NCI-H1092 (cell line): ENCODE measurements at places on chromosomes 5 and 9.
A peak's percentile ranks its signal among the peaks of the same experiment; 100 is the strongest.

GRCh38 chr5:107597247-107597646 is 73.5 kb downstream of the EFNA5 start:
- no peak for DNase-seq

- DNase-seq = no peak
Measured at GRCh38 chr5:67244345-67244793, 47.8 kb upstream of the CD180 start.

GRCh38 chr9:92097997-92098482 is 17.2 kb downstream of the SPTLC1 start:
- DNase-seq = no peak

- DNase-seq = peak; percentile 9
Measured at GRCh38 chr5:135053989-135054388, 20.0 kb upstream of the PITX1 start.

- DNase-seq = no peak
Measured at GRCh38 chr5:34735491-34736426, 79.6 kb downstream of the RAI14 start.

GRCh38 chr5:119284031-119284430 is 71.8 kb upstream of the TNFAIP8 start:
- no peak for DNase-seq

DNA sequence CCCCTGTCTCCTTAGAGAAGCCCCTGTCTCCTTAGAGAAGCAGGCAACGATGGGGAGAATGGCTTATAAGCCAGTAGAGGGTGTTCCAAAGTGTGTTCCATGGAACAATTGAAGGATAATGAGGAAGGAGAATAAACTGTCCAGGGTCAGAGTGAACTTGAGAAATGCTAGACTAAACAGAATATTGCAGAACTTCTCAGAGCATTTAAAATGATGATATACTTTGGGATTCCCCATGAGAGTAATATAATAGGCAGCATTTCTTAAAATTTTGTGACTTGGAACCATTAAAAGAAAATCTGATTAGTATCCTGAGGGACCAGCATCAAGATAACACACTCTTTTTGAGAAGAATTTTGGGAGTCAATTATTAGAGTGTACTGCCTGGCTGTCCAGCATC is 116.8 kb downstream of the PBX3 start:
- no peak for DNase-seq

DNA sequence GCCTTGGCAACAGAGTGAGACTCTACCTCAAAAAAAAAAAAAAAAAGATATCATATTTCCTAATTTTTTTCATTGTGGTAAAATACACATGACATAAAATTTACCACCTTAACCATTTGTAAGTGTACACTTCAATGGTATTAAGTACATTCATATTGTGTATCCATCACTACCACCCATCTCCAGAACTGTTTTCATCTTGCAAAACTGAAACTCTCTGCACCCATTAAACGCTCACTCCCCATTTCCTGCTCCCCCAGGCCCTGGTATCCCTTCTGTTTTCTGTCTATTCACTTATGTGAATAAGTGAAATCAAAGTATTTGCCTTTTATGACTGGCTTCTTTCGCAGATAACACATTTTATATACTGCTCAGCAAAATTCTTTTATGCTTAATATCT is 12.8 kb downstream of the LRRC8A start:
- DNase-seq = no peak

DNA sequence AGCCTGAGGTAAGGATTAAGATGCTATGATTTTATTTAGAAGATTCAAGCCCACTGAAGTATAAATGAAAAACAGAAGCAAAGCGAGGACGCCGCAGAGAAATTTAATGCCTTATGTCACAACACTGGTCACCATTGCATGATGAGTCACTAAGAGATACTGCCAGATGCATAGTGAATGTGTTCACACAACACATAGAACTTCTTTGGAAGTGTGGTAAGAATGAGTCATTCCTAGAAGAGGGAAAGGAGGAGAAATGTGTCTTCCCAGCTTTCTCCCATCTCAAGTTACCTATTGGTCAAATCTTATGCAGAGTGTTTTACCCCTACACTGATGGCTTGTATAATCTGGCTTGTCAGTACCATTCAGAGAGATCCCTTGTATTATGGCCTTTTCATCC is 465.3 kb upstream of the ARRDC3 start:
- DNase-seq = no peak

DNA sequence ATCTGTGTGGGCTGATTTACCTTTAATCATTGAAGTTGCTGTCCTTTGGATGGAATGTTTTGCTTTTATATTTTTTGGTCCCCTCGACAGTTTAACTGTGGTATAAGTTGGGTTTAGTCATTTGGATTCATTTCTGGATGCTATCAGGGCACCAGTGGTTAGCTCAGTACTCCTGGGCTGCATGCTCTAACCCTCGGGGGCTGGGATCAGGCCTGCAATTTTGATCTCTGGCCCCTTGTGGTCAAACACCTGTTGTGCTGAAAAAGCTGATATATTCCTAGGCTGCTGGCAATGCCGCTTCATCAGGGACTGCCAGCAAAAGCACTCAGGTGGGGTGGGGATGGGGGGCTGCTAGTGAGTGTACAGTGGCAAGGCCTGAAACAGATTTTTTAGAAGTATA is 440.4 kb upstream of the RIOK2 start:
- no peak for DNase-seq

- DNase-seq = no peak
Measured at GRCh38 chr5:97635553-97635952, 452.5 kb upstream of the RIOK2 start.

DNA sequence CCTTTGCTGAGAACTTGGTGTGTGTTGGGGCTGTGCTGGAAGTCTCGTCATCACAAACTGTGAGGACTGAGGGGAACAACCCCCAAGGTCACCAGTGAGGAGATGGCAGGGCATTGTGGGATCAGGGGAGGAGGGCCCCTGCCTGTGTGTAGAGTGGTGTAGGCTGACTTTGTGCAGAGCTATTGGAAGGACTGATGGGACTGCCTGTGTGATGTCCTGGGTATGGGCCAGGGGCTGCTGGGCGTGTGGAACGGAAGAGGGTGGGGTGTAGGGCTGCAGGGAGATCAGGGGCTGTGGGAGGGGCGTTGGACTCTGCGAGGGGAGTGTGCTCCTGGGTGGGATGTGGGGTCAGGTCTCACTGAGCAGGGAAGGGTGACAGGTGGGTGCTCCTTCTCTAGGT is 3.6 kb downstream of the WNK2 start:
- no peak for DNase-seq

- no peak for DNase-seq
Measured at GRCh38 chr9:70947086-70947485, 174.3 kb downstream of the TRPM3 start.

DNA sequence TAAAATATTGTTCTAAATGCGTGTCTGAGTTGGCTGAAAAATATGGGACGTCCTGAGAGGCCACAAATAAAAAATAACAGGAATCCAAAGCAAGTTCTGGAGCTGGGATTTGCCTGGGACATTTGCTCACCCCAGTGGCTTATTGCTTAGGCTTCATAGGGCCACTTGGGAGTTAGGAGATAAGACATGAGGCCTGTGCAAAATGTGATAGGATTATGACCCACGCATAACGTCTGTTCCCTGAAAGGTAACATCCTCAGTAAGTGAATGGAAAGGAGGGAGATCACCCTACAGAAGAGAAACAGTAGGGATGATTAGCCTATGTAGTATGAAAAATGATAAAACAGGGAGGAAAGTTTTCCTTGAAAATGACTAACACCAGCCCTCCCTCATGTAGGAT is 269.4 kb downstream of the EPB41L4A start:
- DNase-seq = no peak

DNA sequence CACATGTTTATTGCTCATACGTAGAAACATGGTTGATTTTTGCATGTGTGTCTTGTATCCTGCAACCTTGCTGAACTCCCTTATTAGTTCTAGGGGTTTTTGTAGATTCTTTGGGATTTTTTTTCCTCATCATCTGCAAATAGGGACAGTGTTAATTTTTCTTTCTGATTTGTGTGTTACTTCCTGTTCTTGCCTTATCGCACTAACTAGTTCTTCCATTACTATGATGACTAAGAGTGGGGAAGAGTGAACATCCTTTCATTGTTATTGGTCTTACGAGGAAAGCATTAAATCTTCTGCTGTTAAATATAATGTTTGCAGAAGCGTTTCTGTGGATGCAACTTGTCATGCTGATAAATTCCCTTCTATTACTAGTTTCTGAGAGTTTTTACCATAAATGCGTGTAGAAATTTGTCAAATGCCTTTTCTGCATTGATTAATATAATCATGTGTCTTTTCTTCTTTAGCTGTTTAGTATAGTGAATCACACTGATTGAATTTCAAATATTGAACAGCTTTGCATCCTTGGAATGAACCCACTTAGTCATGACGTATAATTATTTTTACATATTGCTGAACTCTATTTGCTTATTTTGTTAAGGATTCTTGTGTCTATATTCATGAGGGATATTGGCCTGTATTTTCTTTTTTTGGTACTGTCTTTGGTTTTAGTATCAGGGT is 32.1 kb upstream of the RNF130 start:
- DNase-seq = no peak

DNA sequence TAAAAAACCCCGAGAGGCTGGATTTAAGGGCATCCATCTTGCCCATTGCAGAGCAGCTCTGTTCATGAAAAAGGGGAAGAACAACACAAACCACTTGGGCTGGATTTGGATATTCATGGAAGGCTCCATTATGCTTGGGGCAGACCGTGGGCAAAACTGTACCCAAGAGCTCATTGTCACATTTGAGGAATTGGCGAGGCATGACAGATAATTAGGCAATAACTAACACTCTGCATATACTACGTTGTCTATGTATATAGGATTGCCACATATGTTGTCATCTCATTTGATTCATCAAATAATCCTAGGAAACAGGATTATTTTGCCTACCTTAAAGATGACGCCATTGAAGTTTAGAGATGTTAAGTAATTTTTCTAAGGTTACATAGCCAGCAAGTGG is 255.4 kb downstream of the SMARCA2 start:
- no peak for DNase-seq

DNA sequence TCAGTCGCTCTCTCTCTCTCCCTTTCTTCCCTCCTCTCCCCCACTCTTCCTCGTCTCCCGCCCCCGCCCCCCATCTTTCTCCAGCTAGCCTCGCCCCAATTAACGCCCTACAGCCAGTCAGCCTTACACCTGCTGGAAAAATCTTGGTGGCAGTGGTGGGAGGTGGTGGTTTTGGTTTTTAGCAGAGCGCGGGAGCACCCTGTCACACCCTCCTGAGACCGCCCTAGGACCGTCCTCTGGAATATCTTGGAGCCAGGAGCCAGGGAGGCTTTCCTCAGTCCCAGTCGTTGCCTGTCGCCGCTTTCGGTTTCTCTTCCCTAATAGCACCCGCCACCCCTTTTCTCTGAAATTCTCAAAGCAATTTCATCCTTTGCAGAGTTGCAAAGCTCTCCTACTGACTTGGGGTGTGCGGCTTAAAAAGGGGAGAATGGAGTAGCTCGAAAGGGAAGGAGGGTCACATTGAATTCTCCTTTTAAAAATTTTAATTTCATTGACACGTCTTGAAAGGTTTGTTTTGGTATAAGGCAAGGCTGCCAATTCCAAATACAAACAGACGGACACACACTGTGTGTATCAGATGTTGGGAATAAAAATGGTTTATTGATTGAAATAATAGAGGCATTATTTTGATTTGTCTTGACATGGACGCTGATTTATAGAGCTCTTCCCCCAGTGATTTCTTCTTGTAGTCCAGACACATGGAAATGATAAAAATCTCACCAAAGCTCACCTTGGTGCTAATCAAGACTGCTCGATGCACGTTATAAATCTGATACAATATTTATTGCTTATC is 301.3 kb downstream of the PARP8 start:
- peak; percentile 72 for DNase-seq

DNA sequence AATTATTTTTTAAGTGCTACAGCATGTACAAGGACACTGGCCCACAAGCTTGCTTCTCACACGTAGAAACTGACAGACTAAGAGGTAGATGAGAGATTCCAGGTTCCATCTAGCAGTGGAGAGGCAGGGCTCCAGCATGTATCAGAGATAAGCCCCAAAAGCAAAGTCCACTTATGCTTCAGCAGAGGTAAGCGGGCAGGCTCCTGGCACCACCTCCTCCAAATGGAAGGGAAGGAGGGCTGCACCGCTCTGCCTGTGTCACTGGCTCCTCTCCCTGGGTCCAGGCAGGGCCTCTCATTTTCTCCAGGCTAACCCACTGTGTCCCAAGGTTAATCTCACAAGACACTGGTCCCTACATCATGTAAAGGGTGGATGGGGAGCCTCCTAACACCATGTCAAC is 15.9 kb downstream of the GRHPR start:
- no peak for DNase-seq

DNA sequence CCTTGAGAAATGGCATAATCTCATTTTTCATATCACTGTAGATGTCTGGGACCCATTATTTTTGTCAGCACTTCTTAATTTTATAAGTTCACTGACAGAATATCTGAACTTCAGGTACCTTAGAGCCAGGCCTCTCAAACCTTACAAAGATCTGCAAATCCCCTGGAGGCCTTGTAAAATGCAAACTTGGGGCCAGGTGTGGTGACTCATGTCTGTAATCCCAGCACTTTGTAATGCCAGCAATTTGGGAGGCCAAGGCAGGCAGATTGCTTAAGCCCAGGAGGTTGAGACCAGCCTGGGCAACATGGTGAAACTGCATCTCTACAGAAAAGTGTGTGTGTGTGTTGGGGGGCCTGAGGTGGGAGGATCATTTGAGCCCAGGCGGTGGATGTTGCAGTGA is 30.8 kb downstream of the RASGRF2 start:
- DNase-seq = no peak

- no peak for DNase-seq
Measured at GRCh38 chr9:131609099-131609830, 63.9 kb downstream of the PRRT1B start.

GRCh38 chr5:3828761-3829160 is 233.1 kb downstream of the IRX1 start:
- DNase-seq = no peak

DNA sequence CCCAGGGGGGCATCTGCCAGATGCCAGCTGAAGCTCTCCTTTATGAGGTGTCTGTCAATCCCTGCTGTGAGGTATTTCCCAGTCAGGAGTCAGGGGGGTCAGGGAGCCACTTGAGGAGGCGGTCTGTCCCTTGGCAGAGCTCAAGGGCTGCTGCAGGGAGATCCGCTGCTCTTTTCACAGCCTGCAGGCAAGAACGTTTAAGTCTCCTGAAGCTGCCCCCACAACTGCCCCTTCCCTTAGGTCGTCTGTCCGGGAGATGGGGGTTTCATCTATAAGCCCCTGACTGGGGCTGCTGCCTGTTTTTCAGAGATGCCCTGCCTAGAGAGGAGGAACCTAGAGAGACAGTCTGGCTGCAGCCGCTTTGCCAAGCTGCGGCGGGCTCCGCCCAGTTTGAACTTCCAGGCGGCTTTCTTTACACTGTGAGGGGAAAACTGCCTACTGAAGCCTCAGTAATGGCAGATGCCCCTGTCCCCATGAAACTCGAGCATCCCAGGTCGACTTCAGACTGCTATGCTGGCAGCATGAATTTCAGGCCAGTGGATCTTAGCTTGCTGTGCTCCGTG is 148.3 kb downstream of the RPS23 start:
- no peak for DNase-seq

DNA sequence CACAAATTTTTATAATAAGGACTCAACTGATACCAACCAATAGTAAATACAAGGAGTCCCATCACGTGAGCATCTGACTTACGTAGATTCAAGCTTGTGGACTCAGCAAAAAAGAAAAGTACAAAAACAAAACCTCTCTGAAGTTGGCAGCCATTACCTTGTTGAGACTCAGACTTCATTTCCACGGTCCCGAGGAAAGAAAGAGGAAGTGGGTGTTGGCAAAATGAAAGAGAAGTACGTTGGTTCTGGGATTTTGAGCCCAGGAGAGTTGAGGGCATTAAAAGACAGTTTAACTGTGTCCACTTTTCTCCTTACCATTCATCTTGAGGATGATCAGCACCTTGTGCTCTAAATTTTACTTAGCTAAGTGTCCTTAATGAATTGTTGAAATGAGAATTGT is 26.7 kb downstream of the NCBP1 start:
- no peak for DNase-seq
